GDM1 (cell line): ENCODE measurements at places on chromosomes 5 and 9.

DNA sequence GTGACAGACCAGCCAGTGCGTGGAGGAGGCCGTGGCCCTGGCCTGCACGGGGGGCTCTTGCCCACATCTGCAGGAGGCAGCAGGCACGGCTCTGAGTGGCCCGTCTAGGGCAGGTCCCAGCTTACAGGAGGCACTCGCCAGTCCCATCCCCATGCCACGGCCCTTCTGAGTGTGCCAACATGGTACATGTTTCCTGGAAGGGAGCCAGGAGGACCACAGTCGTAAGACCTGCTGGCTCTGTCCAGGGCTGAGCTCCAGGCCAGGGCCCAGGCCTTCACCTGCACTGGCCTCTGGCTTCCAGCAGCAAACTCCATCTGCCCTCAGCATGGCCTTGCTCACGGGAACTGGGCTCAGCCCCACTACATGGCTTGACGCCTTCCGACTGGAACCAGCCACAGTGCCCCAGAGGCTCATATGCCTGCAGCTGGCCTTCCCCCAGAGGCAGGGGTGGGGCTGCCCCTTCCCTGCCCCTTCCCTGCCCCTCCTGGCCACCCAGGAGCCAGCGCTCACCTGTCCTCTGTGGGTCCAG lies 3.8 kb downstream of the NKD2 start:
- no peak for DNase-seq

GRCh38 chr5:123344816-123345426 lies 78.3 kb downstream of the CEP120 start:
- no peak for DNase-seq

GRCh38 chr9:82247318-82247717 lies 258.7 kb downstream of the SPATA31D1 start:
- DNase-seq: peak; percentile 74

DNA sequence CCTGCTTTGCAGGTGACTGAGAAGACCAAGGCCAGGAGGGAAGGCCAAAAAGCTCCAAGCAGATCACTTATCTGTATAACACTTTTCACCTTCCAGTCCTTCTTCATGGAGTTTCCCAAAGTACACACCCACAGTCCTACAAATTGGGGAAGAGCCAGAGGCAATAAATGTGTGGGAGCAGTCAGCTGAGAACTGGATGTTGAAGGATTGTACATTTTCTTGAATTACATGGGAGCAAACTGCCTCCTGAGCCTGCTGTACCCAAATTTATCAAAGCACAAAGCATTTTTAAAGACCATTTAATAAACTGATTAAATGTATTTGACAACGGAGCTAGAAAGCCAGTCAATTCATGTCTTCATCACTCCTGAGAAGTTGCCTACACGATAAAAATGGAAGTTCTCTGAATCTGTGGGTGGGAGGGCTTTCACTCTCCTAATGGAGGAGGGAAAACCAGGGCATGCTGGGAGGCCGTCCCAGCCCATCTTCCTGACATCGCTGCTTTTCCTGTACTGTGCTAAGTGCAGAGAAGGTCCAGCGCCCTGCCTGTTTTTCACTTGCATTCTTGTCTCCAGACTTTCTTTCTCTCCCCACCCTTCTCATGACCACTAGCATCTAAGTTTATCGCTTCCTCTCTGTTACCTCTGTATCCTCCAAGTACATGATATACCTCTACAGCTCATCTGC lies 79.0 kb downstream of the KCNIP1 start:
- DNase-seq: no peak

GRCh38 chr9:127065592-127065991 lies 56.8 kb downstream of the ANGPTL2 start:
- no peak for DNase-seq

DNA sequence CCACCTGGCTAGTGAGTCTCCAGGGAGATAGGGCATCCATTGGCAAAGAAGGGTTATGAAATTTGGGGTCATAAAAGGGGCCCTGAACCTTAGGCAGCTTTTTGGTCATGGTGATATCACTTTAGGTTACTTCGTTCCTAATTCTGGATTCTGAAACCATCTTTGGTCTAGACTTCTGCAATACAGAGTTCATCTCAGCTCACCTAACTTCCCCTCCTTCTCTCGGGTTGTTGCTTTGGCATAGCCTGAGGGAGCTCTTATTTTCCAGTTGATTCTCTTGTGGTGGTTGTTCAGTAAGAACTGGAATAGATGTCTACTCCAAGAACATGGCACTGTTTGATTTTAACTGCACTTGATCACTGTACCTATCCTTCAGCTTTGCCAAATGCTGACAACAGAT lies 148.9 kb upstream of the RUSC2 start:
- no peak for DNase-seq

- DNase-seq: no peak
Measured at GRCh38 chr5:120919017-120919416, 454.9 kb downstream of the PRR16 start.

DNA sequence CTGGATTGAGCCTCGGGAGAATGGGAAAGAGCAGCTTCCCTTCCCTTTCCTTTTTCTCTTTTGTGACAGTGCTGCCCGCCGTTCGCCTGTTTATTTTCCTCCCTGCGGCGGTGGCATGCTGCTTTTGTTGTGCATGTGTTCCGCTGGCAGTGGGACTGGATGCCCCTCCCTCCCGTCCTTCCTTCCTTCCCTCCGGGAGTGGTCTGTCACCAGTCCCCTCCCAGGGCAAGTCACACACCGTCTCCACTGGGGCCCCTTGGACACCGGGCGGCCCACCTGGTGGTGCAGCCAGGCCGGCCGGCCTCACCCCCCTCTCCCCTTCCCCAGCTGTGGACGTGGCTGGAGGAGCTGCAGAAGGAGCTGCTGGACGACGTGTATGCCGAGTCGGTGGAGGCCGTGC lies 214.7 kb downstream of the TRIO start:
- no peak for DNase-seq

DNA sequence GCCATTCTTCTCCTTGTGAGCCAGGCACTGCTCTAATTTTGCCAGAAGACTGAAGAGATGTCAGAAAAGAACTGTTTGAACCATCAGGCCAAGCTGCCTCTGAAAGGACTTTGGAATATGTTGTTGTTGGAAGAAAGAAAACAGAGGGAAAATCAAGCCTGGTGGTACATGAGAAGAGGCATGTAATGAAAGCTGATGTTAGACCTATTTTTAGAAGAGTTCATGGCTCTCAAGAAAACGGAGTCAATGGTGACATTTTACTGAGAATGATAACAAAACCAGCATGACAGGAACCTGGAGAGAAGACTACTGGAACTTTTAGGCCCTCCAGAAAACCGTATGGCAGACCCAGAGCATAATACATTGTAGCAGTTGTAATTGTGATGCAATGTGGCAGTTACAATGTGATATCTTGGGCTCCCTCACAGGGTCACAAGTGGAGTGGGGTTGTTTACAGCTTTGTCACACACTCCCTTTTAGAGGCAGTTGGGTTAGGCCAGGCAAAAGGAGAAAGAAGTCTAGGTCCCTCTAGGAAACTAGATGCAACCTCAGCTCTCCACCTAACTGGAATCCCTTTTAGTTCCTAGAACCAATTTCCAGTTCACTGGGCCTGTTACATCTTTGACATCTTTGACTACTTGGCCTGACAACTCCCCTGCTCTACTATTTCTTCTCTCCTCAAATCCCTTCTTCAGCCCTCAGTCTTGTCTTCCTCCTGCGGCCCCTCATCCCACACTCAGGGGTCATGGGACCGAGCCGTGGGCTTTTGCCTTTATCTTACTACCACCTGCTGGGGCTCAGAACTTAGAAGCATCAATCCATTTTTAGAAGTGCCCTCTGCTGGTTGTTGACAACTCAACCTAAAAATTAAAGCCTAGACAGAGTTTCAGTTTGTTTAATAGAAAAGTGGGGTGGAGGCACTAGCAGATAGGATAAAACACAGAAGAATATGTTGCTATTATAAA lies 61.2 kb upstream of the JAK2 start:
- no peak for DNase-seq

GRCh38 chr5:42026446-42026845 lies 101.4 kb downstream of the FBXO4 start:
- DNase-seq: no peak

GRCh38 chr5:103849934-103850333 lies 287.3 kb upstream of the NUDT12 start:
- no peak for DNase-seq

- no peak for DNase-seq
Measured at GRCh38 chr9:93589688-93590087, 13.3 kb downstream of the PHF2 start.

- no peak for DNase-seq
Measured at GRCh38 chr9:87513161-87513560, 15.5 kb downstream of the DAPK1 start.

DNA sequence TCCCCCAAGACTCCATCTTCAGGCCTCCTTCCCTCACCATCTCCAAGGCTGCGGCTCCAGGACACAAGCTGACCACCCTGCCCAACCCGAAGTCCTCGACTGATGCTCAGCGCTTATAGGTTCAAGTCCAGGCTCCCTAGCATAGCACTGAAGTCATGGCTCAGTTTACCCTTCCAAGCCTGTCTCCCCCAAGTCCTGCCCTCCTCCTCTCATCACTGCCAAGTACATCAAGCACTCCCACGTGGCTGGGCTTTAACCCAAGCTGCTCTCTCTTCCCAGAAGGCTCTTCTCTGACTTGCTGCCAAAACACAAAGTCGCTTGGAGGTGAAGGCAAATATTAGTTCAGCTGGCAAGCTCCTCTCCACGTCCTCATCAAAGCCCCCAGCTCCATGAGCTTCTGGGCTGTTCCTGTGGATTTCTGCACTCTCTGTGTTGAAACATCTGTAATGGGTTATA lies 22.1 kb upstream of the MARCHF6 start:
- no peak for DNase-seq

DNA sequence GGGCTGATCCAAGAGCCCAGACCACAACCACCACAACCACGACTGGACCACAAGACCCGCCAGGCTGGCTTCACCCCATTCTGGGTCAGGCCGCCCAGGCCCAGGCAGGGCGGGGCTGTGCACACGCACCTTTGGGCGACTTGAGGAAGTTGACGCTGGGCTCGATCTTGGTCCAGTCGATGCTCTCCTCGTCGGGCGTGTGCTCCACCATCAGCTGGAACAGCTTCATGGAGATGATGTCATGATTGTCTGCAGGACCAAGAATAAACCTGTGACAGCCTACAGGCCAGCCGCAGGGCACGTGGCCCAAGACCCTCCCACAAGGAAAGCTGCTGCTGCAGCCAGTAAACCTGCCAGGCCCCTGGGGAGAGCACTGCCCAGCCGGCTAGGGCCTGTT lies 17.3 kb downstream of the LMAN2 start:
- DNase-seq: no peak

- peak; percentile 11 for DNase-seq
Measured at GRCh38 chr9:34363619-34364351, 12.9 kb downstream of the MYORG start.

GRCh38 chr9:76424491-76424890 lies 30.3 kb upstream of the RFK start:
- no peak for DNase-seq

GRCh38 chr9:8078641-8079140 lies 279.1 kb upstream of the DMAC1 start:
- DNase-seq: no peak

GRCh38 chr5:9544502-9545135 lies 1.3 kb downstream of the SEMA5A start:
- DNase-seq: no peak

DNA sequence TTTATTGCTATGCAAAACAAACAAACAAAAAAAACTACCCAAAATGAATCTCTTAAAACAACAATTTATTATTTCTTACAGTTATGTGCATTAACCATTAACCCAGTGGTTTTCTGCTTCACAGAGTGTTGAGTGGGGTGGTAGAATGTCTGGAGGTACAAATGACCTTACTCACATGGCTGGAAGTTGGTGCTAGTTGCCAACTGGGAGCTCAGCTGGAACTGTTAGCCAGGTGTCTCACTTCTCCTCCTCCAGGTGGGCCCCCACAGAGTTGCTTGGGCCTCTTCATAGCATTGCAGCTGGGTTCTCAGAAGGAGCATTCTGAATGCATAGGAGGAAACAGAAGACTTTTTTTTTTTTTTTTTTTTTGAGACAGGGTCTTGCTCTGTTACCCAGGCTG lies 10.5 kb upstream of the B4GALT1 start:
- no peak for DNase-seq

DNA sequence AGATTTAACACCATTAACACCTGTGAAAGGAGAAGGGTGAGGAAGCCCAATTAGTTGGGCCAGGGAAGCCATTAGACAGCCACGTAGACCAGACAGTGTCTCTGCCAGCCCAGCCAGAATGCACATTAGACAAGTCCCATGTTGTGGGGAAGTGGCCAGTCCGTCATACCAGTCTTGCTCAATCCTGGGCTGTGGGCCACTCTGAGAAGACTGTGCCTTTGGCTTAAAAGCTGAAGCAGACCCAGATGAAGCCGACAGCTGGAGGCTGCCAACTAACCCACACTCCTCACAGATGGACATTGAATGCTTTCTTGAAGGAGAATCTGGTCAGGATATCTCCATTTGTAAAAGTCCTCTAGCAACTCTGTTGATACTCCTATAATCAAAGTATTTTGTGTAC lies 128.5 kb downstream of the CHSY3 start:
- DNase-seq: no peak

- no peak for DNase-seq
Measured at GRCh38 chr9:69743930-69744329, 15.9 kb downstream of the PTAR1 start.

GRCh38 chr5:144583541-144584449 lies 413.1 kb downstream of the KCTD16 start:
- no peak for DNase-seq

- DNase-seq: no peak
Measured at GRCh38 chr9:128304136-128304970, 17.9 kb downstream of the TRUB2 start.

- no peak for DNase-seq
Measured at GRCh38 chr5:39158127-39158593, 61.2 kb downstream of the FYB1 start.

DNA sequence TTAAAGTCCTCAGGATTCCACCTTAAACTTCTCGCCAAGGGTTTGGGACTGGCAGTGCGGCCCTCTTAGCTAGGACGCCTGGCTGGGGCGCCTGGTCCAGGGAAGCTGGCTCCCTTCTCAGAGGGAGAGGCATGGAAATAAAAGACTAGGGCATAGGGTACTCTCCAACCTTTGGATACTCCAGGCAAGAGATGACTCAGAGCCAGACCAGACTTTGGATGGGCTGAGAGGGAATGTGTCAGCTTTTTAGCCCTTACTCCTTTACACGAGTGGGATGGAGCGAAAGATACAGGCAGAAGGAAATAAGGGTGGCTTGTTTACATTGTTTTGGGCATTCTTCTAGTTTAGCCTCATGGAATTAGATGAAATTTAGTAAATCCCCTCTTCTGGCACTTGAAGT lies 48.2 kb downstream of the IL31RA start:
- DNase-seq: no peak

GRCh38 chr5:41510176-41510831 lies at the start of gene PLCXD3:
Gene PLCXD3, minus strand, starts transcription at chr5:41510601. Its CDS starts 75 bp downstream, at chr5:41510526.
- DNase-seq: no peak

GRCh38 chr9:132409828-132410528 lies at the start of gene CFAP77:
Gene CFAP77, plus strand, starts transcription at chr9:132410211. Its CDS starts 61 bp downstream, at chr9:132410272.
- DNase-seq: no peak
